HuH-7.5 (cell line): ENCODE measurements at places on chromosomes 12 and 14.

DNA sequence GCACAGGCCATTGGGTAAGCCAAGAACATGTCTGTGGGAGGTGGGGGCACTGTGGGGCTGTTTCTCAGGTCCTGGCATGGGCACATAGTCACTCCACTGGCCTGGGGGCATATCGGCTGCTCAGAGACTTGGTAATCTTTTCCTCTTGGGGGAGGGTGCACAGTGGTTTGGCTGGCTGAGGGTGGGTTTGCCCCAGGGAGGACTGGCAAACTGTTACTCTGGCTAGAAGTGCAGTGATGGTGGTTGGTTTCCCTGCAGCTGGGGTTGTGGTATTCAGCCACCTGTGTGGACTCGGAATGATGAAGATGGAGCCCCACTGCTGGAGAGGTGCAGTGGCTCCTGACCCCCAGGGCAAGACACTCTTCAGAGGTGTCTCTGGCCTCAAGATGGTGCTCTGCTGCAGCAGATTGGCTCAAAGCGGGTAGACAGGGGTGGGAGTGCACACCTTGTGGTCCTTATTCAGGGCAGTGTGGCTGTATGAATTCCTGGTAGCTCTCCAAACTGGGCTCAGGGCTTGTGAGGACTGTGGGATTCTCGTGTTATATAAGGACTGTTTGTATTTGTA is 74.1 kb upstream of the DDHD1 start:
- DNase-seq: no peak

GRCh38 chr12:1505576-1505975 is 88.8 kb downstream of the FBXL14 start:
- no peak for DNase-seq

- DNase-seq: no peak
Observed at GRCh38 chr14:92490239-92490959, 23.2 kb upstream of the RIN3 start.

GRCh38 chr12:52515927-52516831 is 4.0 kb downstream of the KRT5 start:
- DNase-seq: no peak
